Cortex of kidney (tissue), 1 donor: ENCODE measurements at places on chromosomes 3 and 15.

DNA sequence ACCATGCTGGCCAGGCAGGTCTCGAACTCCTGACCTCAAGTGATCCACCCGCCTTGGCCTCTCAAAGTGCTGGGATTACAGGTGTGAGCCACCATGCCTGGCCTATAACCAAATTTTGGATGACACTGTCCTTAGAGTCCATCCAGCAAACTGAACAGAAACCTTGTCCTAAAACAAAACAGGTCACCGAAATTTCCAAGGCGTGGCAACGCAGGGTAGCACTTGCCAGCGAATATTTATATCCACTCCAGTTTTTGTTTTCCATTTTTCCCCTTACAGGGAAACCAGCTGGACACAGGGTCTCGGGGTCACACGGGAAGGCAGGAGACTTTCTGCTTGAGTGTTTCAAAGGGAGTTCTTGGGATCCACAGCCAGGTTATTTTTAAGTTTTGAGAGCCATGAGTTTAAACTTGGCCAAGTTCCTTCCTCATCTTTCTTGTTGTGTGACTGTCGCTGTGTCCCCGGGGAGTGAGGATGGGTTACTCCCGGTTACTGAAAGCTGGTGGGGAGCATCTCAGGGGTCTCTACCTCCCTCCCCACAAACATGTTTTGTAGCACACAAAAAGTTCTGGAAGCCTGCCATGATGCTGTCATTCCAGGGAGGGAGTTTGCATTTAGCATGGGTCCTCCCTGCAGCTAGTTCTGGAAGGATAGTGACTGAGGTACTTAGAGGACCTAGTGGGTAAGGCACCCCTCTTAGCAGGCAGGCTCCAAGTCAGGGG, 12.6 kb downstream of the LIMD1 start:
- DNase-seq, result no peak

- no peak for DNase-seq
These were observed 163.9 kb downstream of the WNT7A start for GRCh38 chr3:13715961-13716360.

DNA sequence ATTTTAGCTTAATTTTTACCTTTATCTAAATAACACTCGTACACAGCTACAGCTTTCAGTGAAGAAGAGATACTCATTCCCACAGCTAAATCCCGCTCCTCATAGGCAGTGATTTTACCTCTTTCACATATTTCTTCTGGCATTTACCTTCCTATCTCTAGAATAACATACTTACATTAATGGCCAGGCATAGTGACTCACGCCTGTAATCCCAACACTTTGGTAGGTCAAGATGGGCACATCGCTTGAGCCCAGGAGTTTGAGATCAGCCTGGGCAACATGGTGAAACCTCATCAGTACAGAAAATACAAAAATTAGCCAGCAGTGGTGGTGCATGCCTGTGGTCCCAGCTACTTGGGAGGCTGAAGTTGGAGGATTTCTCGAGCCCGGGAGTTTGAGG, 80.2 kb downstream of the PPARG start:
- DNase-seq, result no peak

DNA sequence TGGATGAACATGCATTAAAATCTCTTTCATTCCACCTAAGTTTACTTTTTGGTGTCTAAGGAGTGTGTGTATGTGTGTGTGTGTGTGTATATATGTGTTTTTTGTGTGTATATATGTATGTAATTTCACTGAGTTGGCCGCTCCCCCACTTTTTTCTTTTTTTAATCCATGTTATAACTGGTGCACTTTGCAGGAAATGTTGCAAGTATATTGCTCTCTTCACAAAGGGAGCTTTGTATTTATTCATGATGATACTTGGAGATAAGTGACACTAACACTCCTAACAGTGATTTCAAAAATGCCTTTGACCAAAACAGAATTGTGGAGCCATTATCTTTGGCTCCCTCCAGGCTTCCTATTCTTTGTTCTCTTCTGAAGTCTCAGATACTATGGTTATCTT, 95.8 kb downstream of the FNDC3B start:
- DNase-seq, result no peak

DNA sequence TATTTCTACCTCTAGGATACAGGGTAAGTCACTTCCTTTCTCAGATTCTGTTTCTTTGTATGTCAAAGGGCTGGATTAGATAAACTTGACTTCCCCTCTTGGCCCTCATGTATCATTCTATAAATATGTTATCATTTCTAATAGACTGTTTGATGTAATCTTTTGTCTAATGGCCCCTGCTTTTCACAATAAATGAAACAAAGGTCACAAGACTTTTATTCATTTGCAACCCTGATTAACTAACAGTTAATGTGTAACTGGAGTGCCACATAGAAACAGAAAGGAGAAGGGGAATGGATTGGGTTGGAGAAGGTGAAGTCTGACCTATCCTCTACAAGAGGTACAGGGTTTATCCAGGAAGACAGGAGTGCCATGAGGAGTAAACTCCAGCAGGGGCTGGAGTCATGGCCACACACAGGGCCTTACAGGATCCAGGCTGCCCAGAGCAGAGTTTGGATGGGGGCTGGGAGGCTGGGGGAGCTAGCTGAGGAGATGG, 8.0 kb upstream of the B3GNT5 start:
- DNase-seq, result no peak

DNA sequence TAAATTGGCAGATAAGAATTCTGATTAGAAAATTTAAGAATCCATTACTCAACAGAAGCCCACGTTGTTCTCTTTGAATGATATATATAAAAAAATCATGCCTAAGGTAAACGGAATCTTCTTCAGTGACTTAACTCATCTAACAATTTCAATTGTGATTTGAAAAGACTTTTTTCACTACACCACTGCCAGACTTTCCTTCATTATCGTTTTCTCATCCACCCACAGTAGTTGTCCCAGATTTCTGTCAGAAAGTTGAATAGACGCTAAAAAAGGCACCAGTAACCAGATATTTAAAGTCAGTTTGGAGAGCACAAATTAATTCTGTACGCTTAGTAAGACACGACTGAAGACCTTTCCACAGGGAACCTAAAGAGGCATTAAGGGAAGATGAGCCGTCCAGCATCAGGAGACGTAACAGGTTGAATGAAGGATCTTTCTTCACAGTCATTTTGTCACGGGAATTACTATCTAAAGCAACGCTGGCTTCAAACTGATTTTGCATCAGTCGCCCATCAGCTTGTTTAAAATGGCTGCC, 1.3 kb downstream of the HIGD1A start:
- DNase-seq, result no peak

GRCh38 chr3:126659915-126660886, 5.3 kb upstream of the TXNRD3 start:
- DNase-seq, result no peak

GRCh38 chr15:42502477-42502876, 7.0 kb downstream of the SNAP23 start:
- DNase-seq, result no peak

GRCh38 chr3:187098923-187099512, 40.3 kb downstream of the RPL39L start:
- DNase-seq, result no peak

DNA sequence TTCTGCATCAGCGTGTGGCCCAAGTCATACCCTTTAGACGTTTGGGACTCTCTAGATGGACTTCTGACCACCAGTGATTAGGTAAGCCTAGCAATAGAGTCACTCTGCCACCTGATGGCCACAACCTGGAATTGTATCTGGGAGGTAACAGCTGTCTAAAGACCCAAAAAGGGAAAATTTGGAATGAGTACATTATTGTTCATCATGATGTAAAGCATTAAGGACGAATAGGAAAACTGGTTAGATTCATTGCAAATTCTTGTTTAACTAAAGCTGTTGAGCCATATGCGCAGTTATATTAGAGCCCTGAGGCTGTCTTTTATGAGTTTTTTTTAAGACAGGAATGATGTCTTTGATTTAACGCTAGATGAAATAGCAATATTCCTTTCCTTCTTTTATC, 63.6 kb downstream of the FAM81A start:
- DNase-seq, result no peak

DNA sequence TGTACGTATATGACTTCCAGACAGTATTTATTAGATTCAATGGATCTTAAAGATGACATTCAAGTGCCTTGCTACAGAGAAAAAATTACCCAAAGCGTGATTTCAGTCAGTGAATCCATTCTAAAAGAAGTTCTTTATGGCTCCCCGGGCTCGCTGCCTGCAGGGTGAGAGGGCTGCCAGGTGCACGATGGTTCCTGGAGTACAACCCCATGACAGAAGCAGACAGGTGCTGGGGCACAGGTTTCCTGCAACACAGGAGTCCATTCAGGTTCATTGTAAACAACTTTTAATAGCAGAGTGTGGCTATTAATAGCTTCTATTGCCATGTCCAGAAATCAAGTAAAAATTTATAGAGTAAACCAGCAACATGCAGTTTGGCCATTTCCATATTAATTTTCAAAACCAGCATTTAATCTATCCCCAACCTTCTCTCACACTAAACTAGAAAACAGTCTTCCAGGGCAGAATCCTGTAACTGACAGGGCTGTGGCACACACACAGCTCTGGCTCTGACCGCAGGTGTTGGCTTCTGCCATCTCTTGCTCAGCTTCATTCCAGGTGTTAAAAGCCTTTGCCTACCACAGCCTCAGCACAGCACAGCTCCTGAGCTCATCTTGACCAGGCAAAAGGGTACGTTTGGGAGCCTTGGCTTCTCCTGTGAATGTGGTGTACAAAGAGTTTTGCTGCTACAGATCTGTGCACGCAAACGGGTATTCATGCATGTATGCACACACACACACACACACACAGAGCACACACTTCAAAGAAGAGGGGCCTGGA, 185.9 kb downstream of the MEX3B start:
- no peak for DNase-seq

DNA sequence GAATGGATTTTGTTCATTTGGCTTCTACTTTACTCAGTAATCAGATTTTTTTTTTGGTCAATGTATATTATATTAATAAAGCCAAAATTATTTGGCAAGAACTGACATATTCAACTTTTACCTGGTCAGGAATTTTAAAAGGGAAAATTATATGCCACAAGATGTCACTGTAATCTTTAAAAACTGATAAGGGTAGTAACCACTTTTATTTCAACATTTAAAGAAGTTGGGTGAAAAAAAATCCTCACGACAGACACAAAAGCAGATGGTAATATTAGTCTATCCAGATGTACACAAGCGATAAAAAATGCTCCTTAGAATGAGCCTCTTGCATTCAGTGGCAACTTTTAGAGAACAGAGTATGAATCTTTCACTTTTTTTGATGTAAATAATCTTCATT, 101.9 kb downstream of the SERPINI1 start:
- DNase-seq, result no peak

GRCh38 chr3:179701176-179701827, 48.5 kb downstream of the USP13 start:
- no peak for DNase-seq

DNA sequence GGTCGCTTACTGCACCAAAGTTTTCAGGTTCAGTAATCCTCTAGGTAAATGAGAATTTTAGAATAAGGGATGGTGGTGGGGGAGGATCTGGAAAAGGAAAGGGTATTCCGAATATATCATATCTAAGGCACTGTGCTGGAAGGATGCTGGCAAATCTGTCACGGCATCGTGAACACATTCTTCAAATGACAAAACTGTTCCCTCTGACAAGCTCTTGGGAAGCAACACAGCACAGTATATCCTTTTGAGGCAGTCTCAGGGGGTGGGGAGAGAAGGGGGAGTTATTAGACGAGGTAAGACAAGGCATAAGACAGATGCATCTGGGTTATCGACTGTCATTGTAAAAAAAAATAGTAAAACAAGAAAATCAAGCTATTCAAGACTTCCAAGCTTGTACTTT, 289.6 kb upstream of the LRRN1 start:
- no peak for DNase-seq

- no peak for DNase-seq
These were observed 36.5 kb downstream of the BOC start for GRCh38 chr3:113247675-113248458.

DNA sequence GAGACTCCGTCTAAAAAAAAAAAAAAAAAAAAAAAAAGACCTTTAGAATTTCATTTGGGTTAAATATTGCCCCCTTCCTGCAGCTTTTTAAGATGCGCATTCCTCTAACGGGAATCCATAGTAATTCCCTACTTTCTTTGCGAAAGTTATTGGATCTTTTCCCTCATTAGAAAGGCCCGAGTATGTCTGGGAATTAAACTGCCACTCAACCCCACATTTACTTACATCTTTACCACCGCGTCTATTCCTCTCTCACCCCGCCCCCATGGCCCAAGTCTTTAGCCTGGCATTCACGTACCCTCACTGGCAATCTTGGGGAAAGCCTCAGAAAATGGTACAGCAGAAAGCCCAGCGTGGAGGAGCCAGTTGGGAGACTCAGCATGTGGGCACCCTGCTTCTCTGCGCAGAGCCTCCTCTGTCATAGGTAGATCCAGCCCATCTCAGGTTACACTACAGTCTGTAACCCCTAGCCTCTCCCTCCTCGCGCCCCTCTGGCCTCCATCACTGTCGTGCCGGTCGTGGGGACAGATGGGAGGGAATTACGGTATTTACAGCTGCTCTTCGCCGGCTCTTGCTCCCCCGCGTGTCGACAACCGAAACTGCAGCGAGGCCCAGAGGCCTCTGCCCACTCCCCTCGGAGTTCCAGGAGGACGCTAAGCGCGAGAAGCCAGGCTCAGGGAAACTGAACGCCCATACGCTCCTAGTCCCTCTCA, 6.4 kb upstream of the ANKDD1A start:
- DNase-seq, result no peak
